ENCODE measurements at places on chromosomes 2 and 18.

GRCh38 chr2:226185616-226186211 is 613.9 kb downstream of the IRS1 start:
- no peak for DNase-seq

- no peak for DNase-seq
Measured at GRCh38 chr2:193868833-193869232, 1674.1 kb upstream of the TMEFF2 start.

DNA sequence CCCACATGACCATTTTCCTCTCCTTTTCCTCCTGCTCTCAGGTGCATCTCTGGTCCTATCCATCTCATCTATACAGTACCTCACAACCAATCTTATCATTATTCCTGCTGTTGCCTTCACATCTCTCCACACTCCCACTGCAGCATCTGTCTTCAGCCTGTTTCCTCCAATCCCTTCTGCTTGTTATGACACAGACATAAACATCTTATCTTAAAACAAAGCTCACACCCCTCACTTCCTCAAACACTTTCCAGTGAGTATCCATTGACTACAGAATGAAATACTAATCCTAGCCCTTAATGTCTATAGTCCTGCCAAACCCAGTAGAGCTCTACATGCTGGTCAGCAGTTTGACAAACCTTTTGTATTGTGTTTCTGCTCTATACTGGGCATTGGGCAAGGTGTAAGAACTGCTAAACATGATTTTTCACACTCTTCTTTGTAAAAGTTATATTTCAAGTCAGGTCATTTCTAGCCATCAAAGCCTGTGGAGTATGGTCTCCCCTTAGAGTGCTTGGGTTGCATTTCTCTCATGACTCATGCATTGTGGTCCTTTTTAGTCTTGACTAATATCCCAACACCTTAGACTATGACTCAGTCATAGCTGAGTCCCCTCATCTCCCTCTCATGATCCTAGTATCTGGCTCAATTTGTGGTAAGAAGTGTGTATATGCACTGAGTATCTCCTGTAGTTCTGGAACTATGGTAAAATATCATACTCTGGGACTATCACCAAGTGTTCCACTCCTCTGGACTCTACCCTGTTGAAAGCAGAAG is 187.0 kb downstream of the CYRIA start:
- no peak for DNase-seq

- no peak for DNase-seq
Measured at GRCh38 chr2:47024046-47024445, 108.4 kb upstream of the MCFD2 start.

DNA sequence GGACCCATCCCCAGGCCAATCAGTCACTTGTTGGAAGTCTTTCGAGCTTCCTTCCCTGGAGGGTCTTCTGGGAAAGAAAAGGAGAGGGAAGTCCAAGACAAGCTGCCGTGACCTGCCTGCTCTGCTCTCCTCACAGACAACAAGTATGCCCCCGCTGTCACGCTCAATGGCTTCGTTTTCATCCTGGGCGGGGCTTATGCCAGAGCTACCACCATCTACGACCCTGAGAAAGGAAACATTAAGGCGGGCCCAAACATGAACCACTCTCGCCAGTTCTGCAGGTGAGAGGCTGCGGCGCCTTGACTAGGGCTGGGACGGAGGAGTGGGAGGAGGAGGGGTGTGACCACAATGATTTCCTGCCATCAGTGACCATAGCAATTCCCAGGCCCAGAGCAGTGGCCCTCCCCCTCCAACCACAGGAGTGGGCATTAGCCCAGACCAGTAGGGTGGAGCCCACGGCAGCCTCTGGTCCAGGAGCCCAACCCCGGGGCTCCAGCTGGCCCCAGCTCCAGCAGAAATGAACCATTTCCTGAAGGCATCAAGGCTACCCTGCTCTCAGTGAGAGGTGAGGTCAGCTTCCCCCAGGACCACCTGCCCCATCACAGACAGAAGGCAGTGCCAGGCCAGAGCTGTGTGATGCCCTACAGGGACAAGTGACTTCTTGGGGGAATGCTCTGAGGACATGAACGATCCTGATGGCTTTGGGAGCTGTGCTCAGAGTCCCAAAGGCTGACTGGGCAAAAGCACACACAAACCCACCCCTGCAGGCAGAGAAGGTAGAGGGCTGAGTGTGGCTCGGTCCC is 223.1 kb downstream of the ATAD2B start:
- no peak for DNase-seq

DNA sequence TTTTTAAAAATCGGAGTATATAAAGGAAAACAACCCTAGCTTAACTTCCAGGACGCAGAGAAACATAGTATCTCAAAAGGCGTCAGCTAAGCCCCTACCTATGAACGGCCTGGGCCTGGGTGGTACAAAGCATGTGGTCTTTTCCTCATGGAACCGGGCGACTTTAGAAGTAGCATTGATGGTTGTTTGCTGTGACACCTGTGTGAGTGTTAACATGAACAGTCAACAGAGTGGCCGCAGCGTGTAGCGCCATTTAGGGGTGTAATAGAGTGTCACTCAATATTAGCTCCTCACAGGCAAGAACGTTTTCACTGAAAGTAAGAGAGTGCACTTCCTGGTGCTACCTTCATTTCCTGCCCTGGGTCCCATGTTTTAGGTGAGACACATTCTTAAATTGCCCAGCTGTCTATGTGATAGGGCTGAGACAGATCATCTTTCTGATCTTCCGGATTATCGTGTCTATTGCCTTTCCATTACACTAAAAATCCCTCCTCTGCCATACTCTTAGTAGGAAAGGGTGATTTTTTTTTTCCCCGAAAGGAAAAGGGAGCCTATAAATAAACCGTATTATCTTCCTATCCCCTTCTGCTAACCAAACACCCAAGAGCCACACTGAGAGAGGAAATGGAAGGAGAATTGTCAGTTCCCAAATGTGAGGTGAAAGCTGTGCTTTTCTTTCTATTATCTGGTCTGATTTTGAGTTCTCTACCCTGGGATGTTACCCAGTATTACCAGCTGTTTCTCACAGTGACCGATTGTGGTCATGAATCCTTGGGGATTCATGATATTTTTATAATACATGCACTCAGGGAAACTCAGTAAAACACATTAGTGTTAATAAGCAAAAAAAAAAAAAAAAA is 1.3 kb downstream of the GORASP2 start:
- peak; percentile 28 for DNase-seq

DNA sequence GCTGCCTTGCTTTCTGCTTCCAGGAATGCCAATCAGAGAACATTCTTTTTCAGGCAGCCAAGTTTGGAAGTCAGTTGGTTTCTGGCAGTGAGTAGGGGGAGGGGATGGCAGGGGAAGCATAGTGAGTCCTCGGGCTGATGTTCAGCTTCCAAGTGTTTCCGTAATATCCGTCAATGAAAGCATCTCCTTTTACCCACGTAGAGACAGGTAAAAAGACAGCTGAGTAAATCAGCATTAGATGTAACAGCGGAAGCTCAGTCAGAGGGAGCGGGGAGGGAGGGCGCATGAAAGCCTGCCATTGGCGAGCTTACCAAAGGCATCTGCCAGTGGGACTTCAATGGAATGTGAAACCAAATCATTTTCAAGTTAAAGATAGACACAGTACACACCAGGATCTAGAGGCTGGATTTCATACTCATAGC is 117.1 kb upstream of the DTNA start:
- no peak for DNase-seq

DNA sequence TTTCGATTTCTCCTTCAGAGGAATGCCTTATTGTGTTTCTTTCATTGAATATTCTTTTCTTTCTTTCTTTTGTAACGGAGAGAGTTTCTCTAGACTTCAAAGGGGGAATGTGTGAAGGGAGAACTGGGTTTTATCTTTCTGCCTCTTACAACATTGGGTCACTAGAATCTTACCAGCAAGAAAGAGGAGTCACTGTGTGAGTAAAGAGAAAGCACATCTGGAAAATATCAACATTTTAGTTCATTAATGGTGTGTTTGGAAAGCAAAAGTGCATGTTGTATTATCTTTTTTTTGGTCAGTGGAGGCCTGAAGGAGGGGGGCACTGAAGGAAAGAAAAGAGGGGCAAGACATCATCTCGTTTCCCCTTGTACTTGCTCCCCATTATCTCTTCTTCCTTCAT is 86.6 kb upstream of the THOC1 start:
- DNase-seq = no peak

DNA sequence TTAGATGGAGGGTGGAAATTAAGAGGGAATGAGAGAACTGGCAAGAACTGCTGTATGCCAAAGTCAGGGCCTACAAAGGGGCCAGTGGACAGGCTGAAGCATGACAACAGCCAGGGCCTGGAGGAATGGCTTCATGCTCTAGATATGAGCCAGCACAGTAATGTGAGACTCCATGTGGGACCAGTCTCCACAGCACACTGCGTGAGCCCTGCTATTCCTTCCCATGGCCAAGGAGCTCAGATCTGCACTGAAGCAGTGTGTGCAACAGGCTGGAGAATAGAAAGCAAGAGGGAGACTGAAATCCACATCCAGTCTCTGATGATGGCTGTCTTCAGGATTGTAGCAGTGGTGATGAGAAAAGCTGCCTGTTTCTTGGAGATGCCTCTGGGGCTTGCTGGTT is 162.8 kb downstream of the TPGS2 start:
- DNase-seq = no peak

- no peak for DNase-seq
Measured at GRCh38 chr2:3463186-3463835, 56.0 kb downstream of the ADI1 start.

GRCh38 chr2:10891848-10892247 is 19.9 kb upstream of the KCNF1 start:
- no peak for DNase-seq

- DNase-seq = no peak
Measured at GRCh38 chr2:39534095-39534711, 97.1 kb upstream of the MAP4K3 start.

GRCh38 chr2:169193618-169194017 is 124.3 kb downstream of the DHRS9 start:
- DNase-seq = peak; percentile 8

DNA sequence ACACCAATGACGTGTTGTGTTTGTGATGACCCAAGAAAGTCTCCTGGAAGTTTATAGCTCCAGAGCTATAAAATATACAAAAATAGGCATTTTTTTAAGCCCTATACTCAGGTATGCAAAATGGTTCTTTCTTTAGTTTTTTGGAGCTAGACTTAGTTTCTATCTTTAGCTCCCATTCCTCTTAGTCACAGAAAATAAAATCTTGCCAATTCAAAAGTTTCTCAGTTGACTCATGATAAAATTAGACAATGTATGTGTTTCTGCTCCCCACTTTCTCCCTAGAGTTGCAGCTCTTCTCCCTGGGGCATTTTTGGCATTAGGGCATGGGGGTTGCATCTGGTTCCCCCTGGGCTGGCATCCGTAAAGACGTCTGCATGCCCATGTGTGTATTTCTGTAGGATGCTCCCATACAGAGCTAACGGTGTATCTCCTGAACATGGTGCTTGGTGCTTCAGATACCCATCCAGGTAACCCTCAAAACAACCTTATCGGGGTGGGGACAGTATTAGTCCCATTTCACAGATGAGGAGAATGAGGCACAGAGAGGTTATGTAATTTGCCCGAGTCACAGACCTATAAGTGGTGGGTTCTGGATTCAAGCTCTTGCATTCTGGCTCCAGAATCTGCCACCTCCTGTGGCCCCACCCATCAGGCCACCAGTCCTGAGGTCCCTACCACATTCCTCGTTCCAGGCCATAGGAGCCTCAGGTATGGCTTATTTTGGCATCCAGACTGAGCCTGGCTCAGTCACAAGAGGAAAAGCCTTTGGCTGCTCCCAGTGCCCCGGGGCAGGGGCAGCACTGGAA is 43.1 kb upstream of the ASAP2 start:
- DNase-seq = no peak
